Activated naive CD8-positive, alpha-beta T cell treated with anti-CD3 and anti-CD28 coated beads, Interleukin-2, amount 10 ng/mL, durations not matched to agents 7 days and 5 days (primary cell): ENCODE measurements at places on chromosomes 3 and 15. TPM values are rescaled to one million over a fixed set of nuclear protein-coding genes. Genes with fewer than 3 reads are reported as not detected.

GRCh38 chr3:111326144-111326995, 215.6 kb upstream of the CD96 start:
- H3K4me1 ChIP-seq: peaks cover 29% of the 10 kb centered on the region
- no peaks in the 10 kb centered on the region for H3K27me3 ChIP-seq
- H3K4me3 ChIP-seq: peak overlapping the region; percentile 13
- no peak for DNase-seq
- peak overlapping the region; percentile 2 for H3K27ac ChIP-seq

DNA sequence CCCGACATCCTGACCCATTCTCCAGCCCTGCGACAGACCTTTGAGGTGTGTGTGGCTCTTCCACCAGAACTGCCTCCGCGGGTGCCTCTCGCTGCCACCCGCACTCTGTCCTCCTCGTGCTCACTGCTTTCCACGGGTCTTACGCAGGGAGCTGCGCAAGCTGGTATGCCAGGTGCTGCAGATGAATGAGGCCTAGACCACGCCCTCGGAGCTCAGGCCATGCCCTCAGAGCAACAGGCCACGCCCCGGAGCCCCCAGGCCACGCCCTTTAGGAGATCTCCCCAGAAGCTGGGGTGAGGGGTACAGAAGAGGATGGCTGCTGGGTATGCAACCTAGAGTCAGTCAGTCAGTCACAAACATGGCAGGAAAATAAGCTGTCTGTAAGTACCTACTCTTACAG, 300.3 kb downstream of the GABRG3 start:
- H3K27ac ChIP-seq: no peak overlapping the region
- no peaks in the 10 kb centered on the region for H3K27me3 ChIP-seq
- no peak for DNase-seq
- H3K4me1 ChIP-seq: no peaks in the 10 kb centered on the region

Gene PRRT3
- total RNA-seq: 5.9 TPM

DNA sequence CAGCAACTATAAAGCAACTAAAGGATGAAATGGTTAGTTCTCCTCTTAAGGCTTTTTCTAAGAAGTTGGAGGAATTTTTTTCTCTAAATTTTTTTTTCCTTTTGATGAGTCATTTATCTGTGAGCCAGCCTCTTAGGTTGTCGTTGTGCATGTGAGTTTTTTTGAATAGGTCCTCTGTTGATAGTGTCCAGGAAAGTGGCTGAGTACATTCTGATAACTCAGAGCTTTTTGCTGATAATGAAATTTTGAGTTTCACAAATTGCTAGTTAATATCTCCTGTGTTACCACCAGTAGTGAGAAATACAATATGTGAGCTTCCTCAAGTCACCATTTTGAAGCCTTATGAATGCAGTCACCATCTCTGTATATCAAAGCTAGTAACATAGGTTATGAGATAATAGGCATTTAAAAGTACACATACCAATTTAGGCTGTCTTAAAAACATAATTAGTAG, 7.1 kb upstream of the LXN start:
- H3K27me3 ChIP-seq: no peaks in the 10 kb centered on the region
- no peak for DNase-seq
- H3K4me1 ChIP-seq: no peaks in the 10 kb centered on the region
- H3K27ac ChIP-seq: no peak overlapping the region

DNA sequence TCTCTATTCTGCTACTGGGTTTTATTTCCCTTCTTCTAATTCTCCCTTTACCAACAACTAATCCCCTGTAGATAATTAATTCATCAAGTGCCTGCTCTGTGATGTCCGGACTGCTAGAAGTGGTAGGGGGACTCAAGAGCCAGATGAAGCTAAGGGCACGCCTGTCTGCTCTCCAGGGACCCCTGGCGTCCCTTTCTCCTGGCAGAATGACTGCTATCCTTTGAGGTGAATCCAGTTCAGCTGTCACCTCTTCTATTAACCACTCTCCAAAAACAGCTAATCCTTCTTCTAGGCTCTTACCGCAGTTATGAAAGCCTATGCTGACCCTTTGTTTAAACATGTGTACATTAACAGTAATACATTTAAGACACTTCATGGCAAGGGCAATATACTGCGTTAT, 1.4 kb upstream of the CHRNA7 start:
- peaks cover 73% of the 10 kb centered on the region for H3K27me3 ChIP-seq
- H3K4me1 ChIP-seq: peaks cover 3% of the 10 kb centered on the region
- H3K4me3 ChIP-seq: no peak overlapping the region
- no peaks in the 10 kb centered on the region for H3K36me3 ChIP-seq
- no peak for DNase-seq

Gene C3orf20
- total RNA-seq: 0.17 TPM

GRCh38 chr3:183539811-183540210, 15.7 kb downstream of the KLHL6 start:
- peaks cover 18% of the 10 kb centered on the region for H3K36me3 ChIP-seq
- DNase-seq: no peak
- peak overlapping the region; percentile 26 for H3K4me3 ChIP-seq
- H3K27ac ChIP-seq: peak overlapping the region; percentile 79
- H3K4me1 ChIP-seq: peaks cover 49% of the 10 kb centered on the region
- H3K27me3 ChIP-seq: no peaks in the 10 kb centered on the region

DNA sequence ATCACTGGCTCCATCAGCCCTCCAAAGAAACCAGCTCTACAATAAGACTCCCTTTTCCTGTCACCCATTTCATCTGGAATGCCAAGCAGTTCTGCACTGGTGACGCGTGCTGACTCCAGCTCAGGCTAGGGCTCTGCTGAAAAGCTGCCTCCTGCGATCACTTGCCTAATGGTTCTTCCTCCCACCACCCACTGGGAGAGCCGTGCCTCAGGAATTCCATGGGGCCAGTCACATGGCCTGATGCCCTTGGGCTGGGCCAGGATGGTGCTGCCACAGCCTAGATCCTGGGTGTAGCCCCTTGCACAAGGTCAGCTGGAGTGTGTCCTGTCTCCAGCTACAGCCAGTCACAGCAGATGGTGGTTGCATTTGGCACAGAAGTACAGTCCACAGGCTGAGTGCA, 98.9 kb downstream of the DNAJB8 start:
- no peak overlapping the region for H3K4me3 ChIP-seq
- H3K27ac ChIP-seq: no peak overlapping the region
- H3K27me3 ChIP-seq: no peaks in the 10 kb centered on the region

GRCh38 chr3:149299938-149300801, 33.3 kb downstream of the TM4SF18 start:
- H3K36me3 ChIP-seq: no peaks in the 10 kb centered on the region
- peaks cover 1% of the 10 kb centered on the region for H3K4me1 ChIP-seq

DNA sequence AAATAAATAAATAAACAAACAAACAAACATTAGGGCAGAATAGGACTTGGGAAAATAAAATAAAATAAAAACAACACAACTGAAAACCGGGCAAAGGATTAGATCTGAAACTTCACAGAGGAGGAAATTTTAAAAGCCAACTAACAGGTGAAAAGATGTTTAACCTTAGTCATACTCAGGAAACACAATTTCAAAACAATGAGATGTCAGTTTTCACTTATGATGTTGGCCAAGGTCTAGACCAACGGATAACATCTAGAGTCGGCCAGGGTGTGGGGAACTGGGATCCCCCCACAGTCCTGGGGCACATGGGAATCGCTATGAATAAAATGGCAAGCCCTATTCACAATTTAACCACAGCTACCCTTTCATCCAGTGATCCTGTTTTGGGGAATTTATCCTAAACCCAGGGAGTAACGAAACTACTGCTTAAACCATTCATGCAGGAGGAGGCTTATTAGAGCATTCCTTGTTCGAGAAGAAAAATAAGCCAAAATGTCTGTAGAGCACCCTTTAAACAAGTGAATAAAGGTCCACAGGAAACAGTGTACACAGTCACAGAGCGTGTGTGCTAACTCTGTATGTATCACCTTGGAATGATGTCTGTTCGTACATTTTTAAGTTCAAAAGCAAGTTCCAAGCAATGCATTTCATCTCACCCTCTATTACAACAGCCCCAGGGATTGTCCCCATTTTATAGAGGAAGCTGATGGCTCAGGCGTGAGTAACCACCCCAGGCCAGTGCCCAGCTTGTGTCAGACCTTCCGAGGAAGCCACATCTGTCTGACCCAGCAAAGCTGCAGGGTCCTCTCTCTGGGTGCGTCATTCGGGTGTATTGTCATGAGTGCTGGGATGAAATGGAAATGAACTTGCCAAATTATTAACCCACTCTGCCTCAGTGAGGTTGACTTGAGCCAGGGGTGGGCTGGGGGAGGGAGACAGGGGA, 6.3 kb upstream of the ANPEP start:
- peaks cover 41% of the 10 kb centered on the region for H3K27me3 ChIP-seq
- peaks cover 1% of the 10 kb centered on the region for H3K4me1 ChIP-seq
- peaks cover 1% of the 10 kb centered on the region for H3K36me3 ChIP-seq
- no peak overlapping the region for H3K27ac ChIP-seq
- DNase-seq: no peak
- no peak overlapping the region for H3K4me3 ChIP-seq

GRCh38 chr3:187051066-187051465, 88.2 kb downstream of the RPL39L start:
- no peaks in the 10 kb centered on the region for H3K27me3 ChIP-seq
- H3K4me3 ChIP-seq: peak overlapping the region; percentile 8
- no peak for DNase-seq
- peaks cover 94% of the 10 kb centered on the region for H3K36me3 ChIP-seq

GRCh38 chr15:56734013-56734635, 815 bp upstream of the ZNF280D start:
- H3K36me3 ChIP-seq: peaks cover 14% of the 10 kb centered on the region
- no peak overlapping the region for H3K4me3 ChIP-seq
- H3K27me3 ChIP-seq: peaks cover 5% of the 10 kb centered on the region
- peaks cover 17% of the 10 kb centered on the region for H3K4me1 ChIP-seq
- H3K27ac ChIP-seq: no peak overlapping the region

Gene KLF15
- total RNA-seq: 0.22 TPM

DNA sequence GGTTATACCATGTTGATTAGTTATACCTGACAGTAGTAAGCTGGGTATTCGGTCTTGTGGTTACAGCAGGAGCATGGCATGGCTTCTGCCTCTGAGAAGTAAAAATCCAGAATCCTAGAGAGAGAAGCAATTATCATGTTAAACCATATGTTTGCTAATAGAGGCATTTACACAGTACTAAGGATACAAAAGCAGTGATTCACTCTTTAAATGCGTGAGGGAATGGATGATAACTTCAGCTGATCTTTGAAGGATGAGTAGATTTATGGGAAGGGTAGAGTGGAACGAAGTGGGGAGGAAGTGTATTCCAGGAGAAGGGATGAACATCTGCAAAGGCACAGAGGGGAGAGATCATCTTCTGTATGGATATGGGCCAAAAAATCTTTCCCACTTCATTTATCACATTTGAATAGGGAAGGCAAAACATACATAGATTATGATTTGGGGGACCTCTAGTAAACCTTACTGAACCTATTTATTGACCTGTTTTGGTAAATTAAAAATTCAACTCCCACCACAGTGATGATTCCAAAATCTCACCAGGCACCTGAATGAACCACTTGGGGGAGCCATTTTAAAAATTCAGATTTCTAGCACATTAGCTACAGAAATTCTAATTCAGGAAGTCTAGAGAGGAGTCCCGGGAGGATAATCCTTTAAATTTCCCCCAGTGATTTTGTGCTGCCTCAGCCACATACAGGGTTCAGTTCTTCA, 35.1 kb downstream of the IGSF10 start:
- H3K27me3 ChIP-seq: no peaks in the 10 kb centered on the region
- H3K27ac ChIP-seq: no peak overlapping the region
- no peaks in the 10 kb centered on the region for H3K36me3 ChIP-seq

GRCh38 chr3:148756311-148756710, 58.6 kb downstream of the AGTR1 start:
- H3K4me1 ChIP-seq: no peaks in the 10 kb centered on the region
- DNase-seq: no peak
- no peaks in the 10 kb centered on the region for H3K36me3 ChIP-seq
- H3K4me3 ChIP-seq: no peak overlapping the region
- no peaks in the 10 kb centered on the region for H3K27me3 ChIP-seq

Gene C3orf49
- total RNA-seq: not detected

GRCh38 chr3:73378207-73378606, 246.5 kb downstream of the PDZRN3 start:
- H3K36me3 ChIP-seq: no peaks in the 10 kb centered on the region
- no peak overlapping the region for H3K27ac ChIP-seq
- no peak overlapping the region for H3K4me3 ChIP-seq
- DNase-seq: no peak
- no peaks in the 10 kb centered on the region for H3K27me3 ChIP-seq

Gene DZIP1L
- total RNA-seq: 0.40 TPM

Gene FHIT
- 3.7 TPM for total RNA-seq

GRCh38 chr15:89114990-89115389, 26.7 kb downstream of the ABHD2 start:
- H3K27me3 ChIP-seq: no peaks in the 10 kb centered on the region
- no peak overlapping the region for H3K27ac ChIP-seq
- peaks cover 12% of the 10 kb centered on the region for H3K36me3 ChIP-seq
- DNase-seq: no peak
- H3K4me3 ChIP-seq: no peak overlapping the region

Gene IL17RD
- not detected for total RNA-seq

- H3K27ac ChIP-seq: no peak overlapping the region
- no peaks in the 10 kb centered on the region for H3K4me1 ChIP-seq
- no peak overlapping the region for H3K4me3 ChIP-seq
- no peaks in the 10 kb centered on the region for H3K36me3 ChIP-seq
- no peak for DNase-seq
These were observed 131.0 kb downstream of the IL5RA start for GRCh38 chr3:2978977-2979732.

DNA sequence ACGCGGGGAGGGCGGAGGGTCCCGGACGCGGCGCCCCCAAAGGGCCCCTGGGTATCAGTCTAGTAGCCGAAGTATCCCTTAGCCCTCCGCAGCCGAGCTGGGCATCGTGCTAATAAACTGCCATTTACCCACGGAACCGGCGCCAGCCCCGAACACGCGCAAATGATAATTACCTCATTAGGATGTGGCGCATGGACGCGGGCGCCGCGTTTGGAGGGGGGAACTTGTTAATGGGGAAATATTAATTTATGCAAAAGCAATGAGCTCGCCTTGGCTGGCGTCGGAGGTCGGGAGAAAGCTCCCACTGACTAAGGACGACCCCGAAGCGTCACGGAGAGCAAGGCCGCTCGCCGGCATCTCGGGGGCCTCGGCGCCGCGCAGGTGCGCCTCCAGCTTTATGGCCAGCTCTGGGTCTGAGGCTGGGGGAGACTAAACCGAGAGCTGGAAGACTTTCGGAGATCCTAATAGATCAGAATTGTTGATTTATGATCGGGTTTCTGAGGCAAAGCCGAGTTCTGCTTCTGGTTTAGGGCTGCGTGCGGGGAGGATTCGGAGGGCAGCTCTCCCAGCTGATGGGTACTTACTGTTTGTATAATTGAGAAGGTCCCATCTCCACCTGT, 474 bp upstream of the FEZF2 start:
- H3K27me3 ChIP-seq: peaks cover 87% of the 10 kb centered on the region
- H3K27ac ChIP-seq: no peak overlapping the region
- peak; percentile 33 for DNase-seq
- peaks cover 10% of the 10 kb centered on the region for H3K4me1 ChIP-seq
- H3K4me3 ChIP-seq: peak overlapping the region; percentile 22

Gene RIOX2
- total RNA-seq: 23.8 TPM

Gene LOXL1
- total RNA-seq: 10.5 TPM

Gene SLC12A1
- not detected for total RNA-seq

GRCh38 chr3:50267280-50267913, 1.6 kb upstream of the SEMA3B start:
- H3K36me3 ChIP-seq: no peaks in the 10 kb centered on the region
- H3K27me3 ChIP-seq: peaks cover 11% of the 10 kb centered on the region
- DNase-seq: no peak
